ENCODE measurements at places on chromosomes 12 and 14.

- no peak for DNase-seq
Measured at GRCh38 chr14:87008965-87009364, 984.0 kb downstream of the GALC start.

GRCh38 chr14:77603654-77604255, 12.7 kb downstream of the SPTLC2 start:
- peak; percentile 80 for DNase-seq

DNA sequence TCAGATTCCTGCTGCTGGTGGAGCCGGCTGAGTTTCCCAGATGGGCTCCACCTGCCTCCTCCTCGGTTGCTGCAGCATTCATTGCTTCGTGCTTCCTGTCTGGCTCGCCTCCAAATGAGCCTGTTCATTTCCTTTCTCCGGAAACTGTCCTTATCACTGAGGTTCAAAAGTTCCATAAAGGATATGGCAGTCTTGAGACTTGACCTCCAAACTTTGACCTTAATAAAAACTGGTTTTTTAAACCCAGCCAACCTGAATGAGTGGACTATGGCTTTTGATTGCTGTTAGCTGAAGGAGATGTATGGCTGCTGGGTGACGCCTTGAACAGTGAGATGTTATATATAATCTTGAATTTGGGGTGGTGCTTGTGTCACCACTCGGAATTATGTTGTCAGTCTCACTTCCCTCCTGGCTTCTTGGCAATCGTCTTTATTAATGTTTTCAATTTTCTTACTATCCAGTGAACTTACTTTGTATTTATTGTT, 62.7 kb downstream of the RASSF3 start:
- peak; percentile 44 for DNase-seq

DNA sequence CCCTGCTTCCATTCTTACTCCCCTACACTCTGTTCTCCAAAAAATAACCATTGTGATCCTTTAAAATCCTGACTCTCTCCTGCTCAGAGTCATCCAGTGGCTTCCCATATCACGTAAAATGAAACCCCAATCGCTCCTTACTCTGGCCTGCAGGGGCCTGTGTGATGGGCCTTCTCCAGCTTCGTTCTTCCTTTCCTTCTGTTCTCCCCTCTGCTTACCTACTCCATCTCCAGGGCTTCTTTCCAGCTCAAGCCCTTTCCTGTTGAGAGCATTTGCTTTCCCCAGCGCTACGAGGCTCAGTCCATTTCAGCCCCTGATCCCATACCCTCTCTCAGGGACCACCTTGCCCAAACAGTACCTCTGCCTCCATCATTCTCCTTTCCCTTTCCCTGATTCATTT, 144.4 kb upstream of the ARHGAP5 start:
- DNase-seq: no peak

DNA sequence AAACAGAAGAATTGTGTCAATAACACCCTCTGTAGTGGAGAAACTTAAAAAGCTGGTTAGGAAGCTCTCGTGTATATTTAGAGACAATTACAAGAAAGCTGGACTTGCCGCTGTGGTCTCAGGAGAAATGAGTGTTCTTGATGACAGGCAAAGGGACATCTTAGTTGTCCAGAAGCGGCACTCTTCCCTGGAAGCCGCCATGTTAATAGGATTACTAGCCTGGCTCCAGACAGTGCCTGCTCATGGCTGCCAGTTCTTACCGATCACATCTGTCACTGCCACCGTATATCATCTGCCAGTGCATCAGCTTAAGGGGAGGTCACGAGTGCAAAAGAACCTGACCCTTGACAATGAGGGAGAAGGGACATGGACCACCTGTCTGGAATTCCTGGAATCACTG, 48.9 kb downstream of the C14orf132 start:
- DNase-seq: no peak

GRCh38 chr14:100155756-100156616, 3.5 kb downstream of the DEGS2 start:
- DNase-seq: no peak

DNA sequence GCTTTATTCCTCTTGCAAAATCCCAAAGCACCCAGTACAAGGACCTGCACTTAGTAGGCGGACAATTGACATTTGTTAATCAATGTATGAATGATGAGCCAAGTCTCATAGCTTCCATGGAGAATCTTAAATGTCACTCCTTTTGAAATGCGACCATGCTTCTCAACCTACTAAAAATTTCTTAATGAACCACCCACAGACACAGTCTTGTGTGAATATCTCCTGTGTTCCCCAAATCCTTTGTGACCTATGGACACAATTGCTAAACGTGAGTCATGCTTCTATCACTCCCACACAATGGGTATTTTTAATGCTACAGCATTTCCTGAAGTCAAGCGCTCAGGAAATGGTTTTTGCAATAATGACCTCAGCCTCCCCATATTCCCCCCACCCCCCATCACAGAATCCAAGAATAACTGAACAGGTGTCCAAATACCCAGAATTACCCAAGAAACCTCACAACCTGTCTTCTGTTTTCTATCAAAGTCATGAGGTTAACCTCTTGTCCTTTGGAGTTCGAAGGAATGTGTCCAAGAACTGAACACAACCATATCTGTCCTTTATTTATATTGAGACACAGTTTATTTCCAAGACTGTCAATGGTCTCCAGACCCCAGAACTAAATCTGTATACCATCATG, 163.6 kb upstream of the PLEKHG7 start:
- DNase-seq: peak; percentile 97

GRCh38 chr12:114407842-114408411, 2.0 kb upstream of the TBX5 start:
- DNase-seq: no peak

GRCh38 chr14:72104011-72104613, 171.9 kb downstream of the RGS6 start:
- DNase-seq: peak; percentile 76

DNA sequence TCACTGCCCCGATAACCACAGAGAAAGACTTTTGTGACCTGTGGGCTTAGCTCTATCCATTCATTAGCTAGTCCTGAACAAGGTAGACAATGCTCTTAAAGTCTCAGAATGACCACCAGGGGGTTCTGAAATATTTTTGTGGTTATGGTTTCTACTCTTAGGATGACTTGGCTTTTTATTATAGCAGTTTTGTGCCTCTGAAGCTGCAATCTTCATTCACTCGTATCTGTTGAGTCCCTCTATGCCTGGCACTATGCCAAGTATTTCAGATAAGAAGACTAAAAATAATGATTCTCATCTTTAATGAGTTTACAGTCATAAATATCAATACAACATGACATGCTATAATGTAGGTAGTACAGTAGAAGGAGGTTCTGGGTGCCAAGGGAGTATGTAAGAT, 130.8 kb upstream of the TRHDE start:
- no peak for DNase-seq

- peak; percentile 74 for DNase-seq
Measured at GRCh38 chr12:55681142-55682077, 26.3 kb downstream of the ITGA7 start.

- no peak for DNase-seq
Measured at GRCh38 chr12:96218989-96219678, 25.0 kb downstream of the ELK3 start.

All from suppressor macrophage (primary cell).